Endodermal cell (in vitro differentiated cells): ENCODE measurements at places on chromosomes 4 and X.
A peak's percentile ranks its signal among the peaks of the same experiment; 100 is the strongest.

- DNase-seq = no peak
Observed at GRCh38 chr4:36326476-36327029, 45.1 kb downstream of the DTHD1 start.

GRCh38 chrX:110004215-110004614 lies 1.3 kb downstream of the TMEM164 start:
- DNase-seq = peak; percentile 49

DNA sequence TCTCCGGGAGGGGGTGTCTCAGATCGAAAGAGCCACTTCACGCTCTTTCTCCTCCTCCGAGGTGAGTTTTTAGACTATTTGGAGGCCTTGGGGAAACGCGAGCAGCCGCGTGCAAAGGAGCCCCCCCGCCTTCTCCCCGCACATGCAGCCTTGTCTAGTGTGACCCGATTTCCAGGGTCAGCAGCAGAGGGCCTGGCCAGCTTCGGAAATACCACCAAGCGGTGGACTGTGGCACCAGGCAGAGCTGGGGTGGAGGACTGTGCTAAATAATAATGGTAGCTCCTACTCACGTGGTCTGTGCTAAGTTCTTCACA lies 79.3 kb upstream of the BCOR start:
- DNase-seq = peak; percentile 75

DNA sequence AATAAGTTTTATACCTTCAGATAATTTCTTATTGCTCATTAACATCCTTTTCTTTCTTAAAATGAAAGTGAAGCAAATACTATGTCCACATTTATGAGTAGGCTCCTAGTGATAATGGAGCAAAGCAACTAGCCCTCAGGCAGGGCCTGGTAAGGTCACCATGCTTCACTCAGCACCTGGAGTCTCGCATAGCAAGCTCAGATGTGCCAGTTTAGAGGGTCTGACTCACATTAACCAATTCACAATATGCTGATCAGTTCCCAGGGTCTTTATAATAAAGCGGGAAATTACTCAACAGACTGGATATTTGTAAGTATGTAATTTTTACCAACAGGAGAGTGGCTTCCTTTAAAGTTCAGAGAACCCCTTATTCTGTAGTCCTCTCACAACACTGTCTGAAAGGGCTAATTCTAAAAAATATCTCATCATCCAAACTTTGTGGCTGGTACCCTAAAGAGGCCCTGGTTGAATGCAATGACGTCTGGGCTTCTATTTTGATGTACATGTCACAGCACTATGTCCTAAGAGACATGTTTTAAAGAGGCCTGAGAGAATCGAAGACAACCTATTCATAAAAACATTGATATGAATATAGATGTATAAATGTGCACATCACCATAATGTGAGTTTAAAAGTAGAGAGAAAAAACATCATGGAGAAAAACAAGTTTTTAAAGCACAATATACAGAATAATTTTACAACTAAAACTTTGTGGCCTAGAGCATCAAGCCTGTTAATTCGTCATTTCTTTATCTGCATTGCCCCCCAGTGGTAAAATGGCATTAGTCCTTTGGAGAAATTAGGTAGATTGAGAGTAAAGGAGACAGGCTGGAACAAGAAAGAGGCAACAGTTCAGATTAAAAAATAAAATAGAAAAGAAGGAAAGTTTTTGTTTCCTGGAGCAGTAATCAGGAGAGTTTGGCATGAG lies 44.3 kb downstream of the IL21 start:
- no peak for DNase-seq

GRCh38 chr4:156764145-156764544 lies 207.5 kb downstream of the PDGFC start:
- DNase-seq = no peak

- peak; percentile 65 for DNase-seq
Observed at GRCh38 chr4:46839128-46839527, 69.9 kb downstream of the COX7B2 start.

DNA sequence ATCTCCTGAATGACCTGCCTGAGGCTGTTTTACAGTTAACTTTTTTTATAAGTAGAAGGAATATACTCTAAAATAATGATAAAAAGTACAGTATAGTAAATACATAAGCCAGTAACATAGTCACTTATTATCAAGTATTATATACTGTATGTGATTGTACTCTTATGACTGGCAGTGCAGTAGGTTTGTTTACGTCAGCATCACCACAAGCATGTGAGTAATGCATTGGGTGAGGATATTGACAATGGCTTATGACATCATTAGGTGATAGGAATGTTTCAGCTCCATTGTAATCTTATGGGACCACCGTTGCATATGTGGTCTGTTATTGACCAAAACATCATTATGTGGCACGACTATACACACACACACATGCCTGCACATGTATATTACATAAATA lies 20.5 kb downstream of the NUDT9 start:
- no peak for DNase-seq

DNA sequence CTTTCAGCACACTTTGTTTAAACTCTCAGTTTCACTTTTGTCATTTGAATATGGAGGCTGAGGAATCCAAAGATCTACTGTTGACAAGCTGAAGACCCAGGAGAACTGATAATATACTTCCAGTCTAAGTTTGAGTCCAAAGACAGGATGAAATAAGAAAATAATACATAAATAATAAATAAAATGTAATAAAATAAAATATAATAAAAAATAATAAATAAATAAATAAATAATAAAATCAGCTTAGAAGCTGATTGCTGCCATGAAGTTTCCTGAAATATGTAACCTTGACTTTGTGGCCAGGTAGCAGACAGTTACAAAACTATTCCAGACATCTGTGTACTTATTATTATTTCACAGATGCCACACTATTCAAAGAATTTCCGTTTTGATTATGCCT lies 55.0 kb downstream of the NPY2R start:
- no peak for DNase-seq

DNA sequence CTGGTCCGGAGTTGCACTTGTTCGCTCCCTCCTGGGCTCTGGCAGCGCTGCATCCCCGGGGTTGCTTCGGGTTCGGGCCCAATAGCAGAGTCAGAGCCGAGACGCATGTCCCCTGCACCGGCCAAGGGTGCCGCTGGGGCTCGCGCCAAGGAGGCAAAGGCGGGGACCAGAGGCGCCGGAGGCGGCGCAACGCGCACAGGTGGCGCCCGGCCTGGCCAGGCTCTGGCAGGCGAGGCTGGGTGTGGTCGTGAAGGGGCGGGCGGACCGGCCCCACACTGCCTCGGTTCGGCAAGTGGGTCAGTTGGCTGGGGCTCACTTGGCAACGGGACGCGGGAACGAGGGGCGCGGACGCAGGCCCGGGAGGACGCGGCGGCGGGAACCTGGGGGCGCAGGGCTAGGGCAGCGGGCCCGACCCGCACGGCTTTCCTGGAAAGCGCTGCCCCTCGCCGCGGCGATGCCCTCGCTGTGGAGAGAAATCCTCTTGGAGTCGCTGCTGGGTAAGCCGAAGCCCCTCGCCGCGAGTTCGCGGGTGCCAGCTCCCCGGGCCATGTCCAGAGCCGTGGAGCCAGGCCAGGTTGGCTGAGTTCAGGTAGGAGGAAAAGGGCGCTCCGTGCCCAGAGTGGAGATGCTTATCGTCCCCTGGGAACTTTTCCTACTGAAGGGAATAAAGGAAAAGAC lies at the start of gene CWH43:
TSS of gene CWH43 (plus strand) at position 300 of the 678 bp plus-strand sequence. CDS start at position 455, 155 bp downstream.
- peak; percentile 89 for DNase-seq

- no peak for DNase-seq
Observed at GRCh38 chr4:61225656-61226055, 25.5 kb downstream of the ADGRL3 start.

- no peak for DNase-seq
Observed at GRCh38 chr4:123593655-123594054, 197.1 kb downstream of the SPRY1 start.

DNA sequence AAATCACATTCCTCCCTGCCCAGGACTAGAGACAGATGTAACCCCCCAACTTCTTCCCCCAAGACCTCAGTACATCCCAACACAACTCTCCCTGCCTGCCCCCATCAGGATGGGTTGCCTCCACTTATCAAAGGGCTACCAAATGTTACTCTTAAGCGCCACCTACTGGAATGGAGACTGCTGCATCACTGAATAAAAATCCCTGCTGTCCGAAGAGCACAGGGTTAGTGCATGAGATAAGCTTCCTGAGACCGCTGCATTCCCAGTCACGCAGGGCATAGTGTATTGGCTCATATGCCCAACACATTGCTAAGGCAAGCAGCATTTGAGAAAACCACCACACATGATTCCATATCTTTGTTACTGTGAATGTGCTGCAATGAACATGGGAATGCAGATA lies 544.5 kb downstream of the PPP4R3C start:
- peak; percentile 75 for DNase-seq

- DNase-seq = no peak
Observed at GRCh38 chrX:29922607-29923006, 292.8 kb upstream of the MAGEB2 start.

DNA sequence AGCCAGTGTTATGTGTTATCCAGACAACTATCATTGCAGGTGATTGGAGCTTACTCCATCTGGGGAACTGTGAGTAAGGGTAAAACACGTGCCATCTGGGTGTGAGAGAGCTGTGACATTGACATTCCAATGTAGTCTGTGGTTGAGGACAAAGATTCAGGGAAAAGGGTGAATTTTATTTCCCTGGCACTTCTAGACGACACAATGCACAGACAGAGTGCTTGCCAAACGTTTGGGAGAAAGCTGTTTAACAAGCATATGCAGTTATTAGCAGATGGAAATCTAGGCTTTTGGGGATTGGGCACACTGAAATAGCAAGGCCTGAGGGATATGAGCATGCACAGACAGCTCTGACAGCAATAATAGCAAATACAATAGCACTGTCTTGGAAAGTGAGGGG lies 21.3 kb upstream of the CTSO start:
- no peak for DNase-seq

DNA sequence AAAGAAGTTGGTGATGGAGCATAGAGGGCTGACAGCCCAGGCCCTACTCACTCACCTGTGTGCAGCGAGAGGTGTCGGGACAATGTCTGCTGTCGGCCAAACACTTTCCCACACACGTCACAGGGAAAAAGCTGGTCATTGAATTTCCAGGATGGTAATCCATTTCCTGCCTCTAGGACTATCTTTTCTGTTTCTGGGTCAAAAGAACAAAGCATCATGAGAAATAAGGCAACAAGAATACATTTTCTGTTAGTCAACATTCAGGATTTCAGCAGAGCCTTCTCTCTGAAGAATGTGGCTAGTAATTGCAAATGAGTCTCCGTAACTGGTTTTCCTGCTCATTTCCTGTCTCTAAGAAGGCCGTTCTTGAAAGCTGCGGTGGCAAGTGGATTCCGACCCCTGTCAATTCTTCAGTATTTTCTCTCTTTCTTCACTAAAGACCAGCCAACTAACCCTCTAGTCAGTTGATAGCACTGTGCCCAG lies 99.4 kb downstream of the C4orf51 start:
- no peak for DNase-seq

DNA sequence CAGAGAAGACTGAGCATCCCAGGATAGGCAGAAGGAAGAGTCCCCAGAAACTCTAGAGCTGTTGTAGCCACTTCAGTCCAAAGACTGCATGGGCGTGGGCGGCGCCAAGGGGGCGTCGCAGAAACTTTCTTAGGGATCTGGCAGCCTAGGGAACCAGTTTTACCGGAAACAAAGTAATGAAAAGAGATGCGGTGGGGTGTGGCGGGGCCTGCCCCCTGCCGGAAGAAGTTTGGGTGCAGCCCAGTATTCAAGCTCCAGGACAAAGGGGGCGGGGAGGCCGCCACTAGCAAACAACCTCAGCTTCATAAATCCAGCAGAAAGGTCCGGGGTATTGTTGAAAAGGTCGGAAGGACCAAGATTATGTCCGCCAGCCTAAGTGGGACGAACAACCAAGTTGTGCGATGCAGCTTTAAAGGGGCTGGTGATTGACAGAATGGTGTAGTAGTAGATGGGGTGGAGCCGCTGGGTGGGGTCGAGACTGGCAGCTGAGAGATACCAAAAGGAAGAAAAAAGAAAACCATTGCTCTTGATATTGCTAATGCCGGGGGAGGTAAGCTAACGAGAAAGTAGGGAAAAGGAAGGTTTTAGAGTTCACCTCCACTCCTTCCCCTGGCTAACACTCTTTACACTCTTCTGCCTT lies 190.5 kb downstream of the RRAGB start:
- peak; percentile 88 for DNase-seq

DNA sequence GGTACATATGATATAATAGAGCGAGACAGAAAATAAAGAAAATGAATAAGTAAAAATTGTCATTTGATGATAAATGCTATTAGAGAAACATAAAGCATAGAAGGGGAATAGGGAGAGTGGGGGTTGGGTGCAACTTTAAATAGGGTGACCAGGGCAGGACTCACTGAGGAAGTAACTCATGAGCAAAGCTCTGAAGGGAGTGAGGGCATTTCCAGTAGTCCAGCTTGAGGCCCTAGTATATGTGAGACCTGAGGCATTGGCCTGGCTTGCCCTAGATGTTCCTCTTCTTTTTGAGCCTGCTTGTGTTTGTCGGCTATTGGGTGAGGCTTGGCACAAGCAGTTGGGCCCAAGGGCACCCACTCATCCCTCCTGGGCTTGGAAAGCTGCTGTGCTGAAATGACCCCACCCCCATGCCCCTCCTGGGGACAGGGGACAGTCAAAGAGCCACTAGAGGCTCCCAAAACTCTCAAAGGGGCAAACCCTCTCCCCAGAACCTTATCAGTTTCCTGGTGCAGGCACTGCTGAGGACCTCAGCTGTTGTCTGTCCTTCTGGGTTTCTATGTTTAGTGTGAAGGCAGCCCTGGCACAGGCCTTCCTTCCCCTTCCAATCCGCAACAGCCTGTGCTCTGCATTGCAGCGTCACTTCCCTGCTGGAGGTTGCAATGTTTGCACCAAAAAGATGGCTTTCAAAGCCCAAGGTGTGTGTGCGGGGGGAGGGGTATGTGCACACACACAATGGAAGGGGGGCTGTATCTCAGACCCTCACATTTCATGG lies 40.1 kb downstream of the APLN start:
- DNase-seq = no peak

DNA sequence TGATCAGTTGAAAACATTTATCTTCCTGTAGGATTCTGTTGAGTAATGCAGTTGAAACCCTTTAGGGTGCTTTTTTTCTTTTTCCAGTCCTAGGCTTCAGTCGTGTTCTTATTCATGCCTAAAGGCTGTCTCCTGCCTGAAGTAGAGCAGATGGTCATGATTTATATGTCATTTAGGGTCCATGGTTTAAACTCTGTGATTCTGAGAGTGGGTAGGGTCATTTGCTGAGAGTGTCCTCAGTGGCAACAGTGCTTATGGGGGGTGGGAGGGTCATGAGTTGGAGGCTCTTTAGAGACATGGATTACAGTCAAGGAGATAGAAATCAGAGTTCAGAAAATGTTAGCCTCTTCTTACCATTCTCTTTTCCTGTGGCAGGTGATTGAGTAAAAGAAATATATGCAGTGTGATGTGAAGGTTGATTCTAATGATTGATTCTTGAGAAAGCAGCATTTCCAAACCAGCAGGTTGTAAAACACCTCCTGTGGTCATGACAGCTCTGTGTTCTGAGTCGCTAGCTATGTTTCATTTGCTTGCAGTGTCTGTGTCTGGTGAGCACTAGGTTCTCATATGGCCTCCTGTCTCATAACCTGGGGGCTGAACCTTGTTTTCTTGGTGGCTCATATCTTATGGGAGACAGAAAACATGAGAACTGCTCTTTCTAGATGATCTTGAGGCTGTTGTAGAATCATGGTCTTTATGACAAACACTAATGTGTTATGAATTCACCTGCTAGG lies 60.4 kb downstream of the JADE1 start:
- DNase-seq = no peak
